ENCODE measurements at places on chromosomes 11 and 22. TPM values are rescaled to one million over a fixed set of nuclear protein-coding genes. Genes with fewer than 3 reads are reported as not detected.

Gene CYB561A3
- total RNA-seq = 44.8 TPM

Gene C11orf52
- total RNA-seq = 34.4 TPM

Gene MAJIN
- total RNA-seq = not detected

Gene RIBC2
- total RNA-seq = 2.9 TPM

Gene MPEG1
- 13.5 TPM for total RNA-seq

Gene PTPRCAP
- 14.7 TPM for total RNA-seq

Gene RBM4B
- total RNA-seq = 21.9 TPM

Gene NTM
- 11.2 TPM for total RNA-seq

Gene SLC15A3
- total RNA-seq = 23.2 TPM

Gene TP53I11
- 133 TPM for total RNA-seq

Gene TMPRSS13
- total RNA-seq = 0.63 TPM

Gene DDI1
- total RNA-seq = not detected

Gene CD6
- total RNA-seq = 5.3 TPM

Gene MISFA
- 2.8 TPM for total RNA-seq

Gene TSPAN18
- total RNA-seq = 25.1 TPM

Gene UBQLN3
- total RNA-seq = 0.26 TPM

All from mucosa of gallbladder (tissue), 1 donor.